ENCODE measurements at places on chromosomes 3 and 15.
A peak's percentile ranks its signal among the peaks of the same experiment; 100 is the strongest.

- peak; percentile 61 for DNase-seq
These were observed 62.8 kb upstream of the CMTM8 start for GRCh38 chr3:32175607-32176197.

DNA sequence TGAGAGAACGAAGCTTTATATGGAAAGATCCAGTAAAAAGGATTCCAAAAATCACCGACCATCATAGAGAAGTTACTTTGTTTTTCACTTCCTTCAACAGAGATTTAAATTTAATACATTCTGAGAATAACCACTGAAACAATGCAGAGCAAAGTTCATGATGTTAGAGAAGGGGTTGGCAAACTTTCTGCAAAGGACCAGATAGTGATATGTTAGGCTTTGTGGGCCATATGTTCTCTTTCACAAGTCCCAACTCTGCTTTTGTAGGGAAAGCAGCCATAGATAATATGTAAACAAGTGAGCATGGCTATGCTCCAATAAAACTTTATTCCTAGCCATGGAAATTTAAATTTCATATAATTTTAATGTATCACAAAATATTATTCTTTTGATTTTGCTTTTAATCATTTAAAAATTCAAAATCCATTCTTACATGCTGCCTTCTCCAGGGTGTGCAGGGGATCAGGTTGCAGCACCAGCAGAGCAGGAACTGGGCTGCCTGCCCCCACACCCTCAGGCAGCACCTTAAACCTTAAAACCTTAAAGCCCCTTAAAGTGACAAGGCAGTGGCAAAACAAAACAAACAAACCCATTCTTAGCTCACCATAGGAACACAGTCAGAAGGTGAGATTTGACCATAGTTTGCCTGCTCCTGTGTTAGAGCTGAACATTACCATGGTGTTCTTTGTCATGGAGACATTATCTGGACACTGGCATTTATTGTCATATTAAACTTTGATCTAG lies 16.9 kb upstream of the IGSF10 start:
- no peak for DNase-seq

- peak; percentile 31 for DNase-seq
These were observed 268.7 kb downstream of the TBC1D5 start for GRCh38 chr3:17473761-17474160.

DNA sequence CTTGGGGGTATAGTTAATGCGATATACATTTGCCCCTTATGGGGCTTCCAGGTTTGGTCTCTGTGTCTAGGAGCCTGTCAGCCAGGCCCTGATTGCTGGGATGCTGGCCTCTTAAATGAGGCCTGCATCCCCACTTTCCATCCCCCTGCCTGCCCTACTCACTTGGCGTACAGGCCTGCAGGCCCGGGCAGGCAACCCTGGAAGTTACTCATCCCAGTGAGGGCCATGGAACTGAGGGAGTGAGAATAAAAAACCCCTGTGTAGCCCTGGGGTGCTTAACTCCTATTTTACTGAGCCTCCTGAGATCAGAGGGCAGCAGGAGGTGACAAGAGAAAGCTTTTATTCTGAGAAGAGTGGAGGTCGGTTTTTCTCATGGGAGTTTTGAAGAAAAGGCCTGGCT lies 2.0 kb downstream of the DISP2 start:
- DNase-seq, result no peak

- DNase-seq, result no peak
These were observed 907.5 kb downstream of the ZPLD1 start for GRCh38 chr3:103342205-103342731.

- DNase-seq, result no peak
These were observed 59.3 kb upstream of the OSTN start for GRCh38 chr3:191139736-191140135.

GRCh38 chr15:67082007-67082536 lies 16.7 kb downstream of the SMAD3 start:
- DNase-seq, result no peak

- no peak for DNase-seq
These were observed 40.8 kb downstream of the PLCH1 start for GRCh38 chr3:155704061-155704460.

GRCh38 chr15:101459579-101460300 lies 29.8 kb downstream of the PCSK6 start:
- DNase-seq, result no peak

- no peak for DNase-seq
These were observed 142.3 kb downstream of the KLHL25 start for GRCh38 chr15:85652457-85652856.

GRCh38 chr3:150319900-150320299 lies 88.2 kb upstream of the TSC22D2 start:
- peak; percentile 98 for DNase-seq

DNA sequence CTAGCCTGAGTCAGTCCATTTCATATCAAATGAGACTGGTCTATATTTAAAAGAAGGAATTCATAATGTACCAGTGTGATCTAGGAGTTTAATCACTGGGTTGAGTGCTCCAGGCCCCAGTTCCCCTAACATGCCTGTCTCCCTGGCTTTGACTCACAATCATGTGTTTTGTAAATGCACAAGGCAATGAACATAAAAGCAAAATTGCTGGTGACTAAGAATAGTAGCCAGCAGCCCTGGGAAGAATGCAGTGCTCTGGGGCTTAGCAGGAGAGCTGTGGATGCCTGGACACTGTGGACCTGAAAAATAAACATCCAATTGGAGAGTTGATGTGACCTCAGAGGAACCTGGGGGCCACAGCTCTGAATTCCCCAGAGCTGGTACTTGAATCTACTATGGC lies 50.3 kb downstream of the SYNPR start:
- DNase-seq, result peak; percentile 78

- DNase-seq, result no peak
These were observed 170.8 kb downstream of the XXYLT1 start for GRCh38 chr3:195099951-195100785.

- no peak for DNase-seq
These were observed 345.8 kb upstream of the ROBO2 start for GRCh38 chr3:76694063-76694462.

GRCh38 chr15:83057696-83058376 lies 9.2 kb downstream of the BTBD1 start:
- peak; percentile 60 for DNase-seq

GRCh38 chr3:191198932-191199331 lies at the start of gene OSTN:
TSS of gene OSTN (plus strand) at chr3:191199241. CDS start at chr3:191212533, 13,292 bp downstream.
- no peak for DNase-seq

DNA sequence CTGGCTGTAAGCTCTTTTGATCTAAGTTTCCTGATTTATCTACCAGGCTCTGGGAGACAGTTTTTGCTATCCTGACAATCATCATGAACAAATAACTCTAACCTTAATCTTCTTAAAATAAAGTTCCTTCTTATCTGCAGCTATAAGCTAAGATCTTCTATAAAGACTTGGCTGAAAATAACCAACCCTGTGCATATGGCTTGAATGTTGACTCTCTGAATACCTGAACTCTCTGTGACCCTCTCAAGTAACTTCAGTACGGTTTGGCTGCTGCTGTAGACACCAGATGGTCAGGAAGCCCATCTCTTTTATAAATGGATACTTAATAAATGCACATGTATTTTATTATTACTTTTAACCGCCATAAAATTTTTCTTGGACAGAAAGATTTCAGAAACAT lies 412.4 kb upstream of the CBLB start:
- no peak for DNase-seq

- DNase-seq, result no peak
These were observed 90.2 kb downstream of the HES1 start for GRCh38 chr3:194225988-194226663.

DNA sequence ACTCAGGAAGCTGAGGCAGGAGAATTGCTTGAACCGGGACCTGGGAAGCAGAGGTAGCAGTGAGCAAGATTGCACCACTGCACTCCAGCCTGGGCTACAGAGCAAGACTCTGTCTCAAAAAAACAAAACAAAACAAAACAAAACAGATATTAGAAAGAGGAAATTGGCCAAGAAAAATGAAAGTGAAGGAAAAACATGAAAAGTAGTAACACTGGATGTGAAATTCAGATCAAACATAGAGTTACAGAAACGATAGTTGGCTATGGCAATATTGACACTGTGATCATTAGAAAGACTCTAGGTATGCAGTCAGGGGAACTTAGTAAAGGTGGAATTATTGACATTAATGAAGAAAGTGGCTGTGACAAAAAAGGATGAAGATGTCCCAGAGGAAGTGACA lies 13.2 kb upstream of the TIPARP start:
- no peak for DNase-seq

DNA sequence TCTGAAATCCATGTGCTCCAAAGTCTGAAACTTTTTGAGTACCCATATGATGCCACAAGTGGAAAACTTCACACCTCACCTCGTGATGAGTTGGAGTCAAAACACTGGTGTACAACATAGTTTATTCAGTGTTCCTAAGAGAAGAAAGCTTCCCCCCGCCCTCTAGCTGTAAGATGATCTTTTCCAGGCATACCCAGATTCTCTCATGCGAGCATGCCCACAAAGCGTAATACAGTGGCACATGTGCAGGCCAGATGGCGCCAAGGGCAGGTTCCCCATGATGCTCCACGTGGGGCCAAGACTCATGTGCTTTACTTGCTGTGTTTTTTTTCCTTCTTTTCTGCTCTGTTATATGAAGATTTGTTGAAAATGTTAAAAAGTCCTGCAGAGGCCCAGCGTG lies 104.9 kb upstream of the LRRFIP2 start:
- DNase-seq, result no peak

GRCh38 chr15:23645371-23646164 lies 2.1 kb downstream of the MAGEL2 start:
- DNase-seq, result no peak

GRCh38 chr15:54681584-54681983 lies 515.2 kb downstream of the RSL24D1 start:
- DNase-seq, result no peak

- DNase-seq, result peak; percentile 65
These were observed 24.6 kb downstream of the CCDC14 start for GRCh38 chr3:123936400-123936799.

GRCh38 chr15:56929933-56930332 lies 11.5 kb downstream of the TCF12 start:
- peak; percentile 63 for DNase-seq

DNA sequence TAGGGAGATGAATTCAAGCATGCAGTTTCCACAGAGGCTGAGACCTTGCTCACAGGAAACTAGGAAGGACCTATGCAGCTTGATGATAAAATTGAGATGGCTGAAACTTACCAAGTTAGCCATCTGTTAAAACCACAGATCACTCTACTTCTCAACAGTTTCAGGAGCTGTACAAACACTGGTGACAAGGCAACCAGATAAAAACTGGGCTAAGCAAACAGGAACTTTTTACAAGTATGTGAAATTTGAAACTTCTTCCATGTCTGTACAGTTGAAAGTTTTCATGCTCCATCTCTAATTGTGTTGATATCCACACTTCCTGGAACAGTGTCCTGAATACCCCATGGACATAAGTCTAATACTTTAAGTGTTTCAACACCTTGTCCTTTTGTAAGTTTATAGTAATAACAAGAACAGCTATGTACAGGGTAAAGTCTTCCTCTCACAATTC lies 78.2 kb downstream of the FAIM start:
- peak; percentile 82 for DNase-seq

DNA sequence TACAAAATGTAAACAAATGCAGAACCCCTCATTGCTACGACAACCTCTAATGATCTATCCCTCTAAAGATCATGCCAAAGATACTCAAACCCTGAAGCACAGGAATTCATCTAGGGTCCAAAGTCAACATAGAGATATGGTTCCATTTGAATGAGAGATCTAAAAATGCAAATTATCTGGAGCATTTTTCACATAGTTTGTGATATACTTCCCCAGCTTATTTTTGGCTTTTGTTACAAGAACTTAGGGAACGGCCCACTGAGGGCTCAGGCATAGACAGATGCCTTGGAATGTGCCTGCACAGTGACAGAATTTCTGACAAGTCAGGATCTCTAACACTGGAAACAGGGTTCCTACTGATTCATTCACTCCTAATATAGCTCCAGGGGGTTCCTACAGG lies 258.9 kb upstream of the THBS1 start:
- no peak for DNase-seq

GRCh38 chr3:41740374-41740886 lies 221.5 kb downstream of the ULK4 start:
- no peak for DNase-seq

DNA sequence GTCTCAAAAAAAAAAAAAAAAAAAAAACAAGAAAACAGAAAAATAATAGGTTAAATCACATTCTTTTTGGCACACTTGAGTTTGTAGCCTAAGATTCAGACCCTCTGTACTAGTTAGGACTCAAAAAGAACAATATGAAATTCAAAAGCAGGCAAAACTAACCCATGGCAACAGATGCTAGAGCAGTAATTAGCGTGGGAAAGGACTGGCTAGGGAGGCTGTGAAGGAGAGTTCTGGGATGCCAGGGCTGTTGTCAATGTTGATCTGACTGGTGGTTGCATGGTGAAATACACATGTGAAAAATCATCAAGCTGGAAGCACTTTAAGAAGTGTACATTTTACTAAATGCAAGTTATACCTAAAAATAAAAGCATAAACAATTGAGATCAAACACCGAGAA lies 35.6 kb downstream of the KLHL6 start:
- no peak for DNase-seq

DNA sequence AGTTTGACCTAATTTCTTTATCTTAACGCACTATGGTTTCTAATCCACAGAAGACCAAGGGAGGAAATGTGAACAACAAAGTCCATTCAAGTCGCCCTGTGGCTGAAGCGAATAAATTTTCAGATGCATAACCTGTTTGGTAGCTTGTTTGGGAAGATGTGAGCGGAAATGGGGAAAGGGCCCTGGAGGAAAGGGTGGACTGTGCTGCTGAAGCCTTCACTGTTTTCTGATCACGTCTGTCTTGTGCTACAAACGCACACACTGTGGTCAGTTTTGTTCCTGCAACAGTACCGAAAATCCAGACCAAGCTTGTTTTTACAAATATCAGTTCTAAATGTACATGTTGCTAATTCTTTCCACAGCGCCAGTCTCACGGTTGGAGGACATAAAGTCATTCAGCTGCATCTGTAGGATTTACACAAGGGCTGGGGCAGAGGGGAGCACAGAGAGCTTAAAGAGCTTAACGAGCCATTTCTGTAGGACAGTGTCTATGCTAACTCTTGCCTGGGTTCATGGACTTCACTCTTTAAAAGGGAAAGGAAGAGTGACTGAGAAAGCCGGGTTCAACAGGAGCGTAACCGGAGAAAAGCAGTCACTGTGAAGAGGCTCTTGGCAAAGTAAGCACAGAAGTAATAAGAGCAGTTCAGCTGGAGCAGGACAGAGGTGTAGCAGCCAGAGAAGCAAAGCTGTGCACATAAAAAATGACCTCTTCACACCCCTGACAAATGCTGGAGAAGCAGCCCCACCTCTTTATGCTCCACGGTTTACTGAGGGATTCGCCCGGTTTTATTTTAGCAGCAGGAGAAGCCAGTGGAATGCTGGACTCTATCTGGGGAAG lies 66.6 kb downstream of the USF3 start:
- no peak for DNase-seq

DNA sequence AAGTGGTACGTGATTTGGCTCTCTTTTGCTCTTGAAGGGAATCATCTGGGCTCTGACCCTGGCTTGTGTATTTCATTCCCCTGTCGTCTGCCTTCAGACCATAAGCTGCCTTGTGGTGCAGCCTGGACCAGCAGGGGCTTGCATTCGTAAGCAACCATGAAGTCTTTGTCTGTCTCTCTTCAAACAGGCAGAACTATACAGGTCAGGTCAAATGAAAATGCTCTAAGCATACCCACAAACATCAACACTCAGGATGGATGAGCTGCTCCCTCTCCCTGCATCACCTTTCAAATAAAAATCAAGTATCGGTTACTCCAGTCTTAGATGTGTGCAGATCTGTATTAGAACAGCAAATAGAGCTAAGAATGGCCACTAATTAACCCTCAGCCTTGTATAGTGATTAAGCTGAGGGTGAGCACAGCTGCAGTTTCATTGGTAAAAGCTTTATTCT lies 268.6 kb upstream of the UBE2E1 start:
- peak; percentile 5 for DNase-seq

Measured in amniotic epithelial cell (primary cell).